ENCODE measurements at places on chromosomes 11 and 22. TPM values are rescaled to one million over a fixed set of nuclear protein-coding genes. Genes with fewer than 3 reads are reported as not detected.

Gene RTN4R
- 41.3 TPM for polyA plus RNA-seq

Gene CHRM1
- 0.08 TPM for polyA plus RNA-seq

Gene HOATZ
- polyA plus RNA-seq, result not detected

Gene CNTN5
- not detected for polyA plus RNA-seq

Gene PKNOX2
- 2.5 TPM for polyA plus RNA-seq

Gene OR8D1
- not detected for polyA plus RNA-seq

Gene MAP6
- 0.49 TPM for polyA plus RNA-seq

Gene SLC37A2
- polyA plus RNA-seq, result 1.9 TPM

Gene RIMBP3C
- 0.20 TPM for polyA plus RNA-seq

Gene GPR83
- polyA plus RNA-seq, result 0.30 TPM

Gene CATSPERZ
- 0.77 TPM for polyA plus RNA-seq

Gene OR5P2
- polyA plus RNA-seq, result 0.06 TPM

Gene TLCD5
- 7.7 TPM for polyA plus RNA-seq

DNA sequence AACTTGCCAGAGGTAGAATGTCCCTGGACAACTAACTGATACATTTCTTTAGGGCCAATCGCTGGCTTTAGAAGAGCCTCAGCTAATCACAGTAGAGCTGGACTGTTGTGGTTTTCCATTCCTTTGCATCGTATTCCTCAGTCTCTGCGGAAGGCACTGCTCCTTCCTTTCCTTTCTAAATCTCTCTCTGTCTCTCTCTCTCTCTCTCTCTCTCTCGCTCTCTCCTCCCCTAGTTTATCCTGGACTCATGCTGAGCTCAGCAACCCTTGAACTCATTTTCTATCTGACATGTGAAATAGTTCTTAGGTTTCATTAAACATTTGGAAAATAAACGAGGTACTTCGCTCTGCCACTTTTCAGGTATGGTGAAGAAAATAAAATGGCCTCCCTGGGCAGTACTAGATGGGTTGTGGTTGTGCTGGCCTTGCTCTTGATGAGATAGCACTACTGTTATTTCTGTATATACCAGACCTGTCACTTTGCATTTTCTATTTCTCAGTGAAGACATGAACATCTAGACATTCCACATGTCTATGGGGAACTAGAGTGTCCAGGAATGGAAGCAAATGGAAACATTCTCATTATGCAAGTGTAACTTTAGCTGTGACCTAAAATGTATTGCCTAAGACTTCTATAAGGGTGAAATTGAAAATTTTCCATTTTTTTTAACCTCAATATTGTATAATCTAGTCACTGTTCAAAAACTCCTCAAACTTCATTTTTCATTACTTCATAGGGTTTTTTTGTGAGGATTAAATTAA, 12.0 kb upstream of the SESN3 start:
- no peak for DNase-seq

GRCh38 chr22:50081426-50082196, 3.6 kb downstream of the MLC1 start:
- DNase-seq, result peak; percentile 49

DNA sequence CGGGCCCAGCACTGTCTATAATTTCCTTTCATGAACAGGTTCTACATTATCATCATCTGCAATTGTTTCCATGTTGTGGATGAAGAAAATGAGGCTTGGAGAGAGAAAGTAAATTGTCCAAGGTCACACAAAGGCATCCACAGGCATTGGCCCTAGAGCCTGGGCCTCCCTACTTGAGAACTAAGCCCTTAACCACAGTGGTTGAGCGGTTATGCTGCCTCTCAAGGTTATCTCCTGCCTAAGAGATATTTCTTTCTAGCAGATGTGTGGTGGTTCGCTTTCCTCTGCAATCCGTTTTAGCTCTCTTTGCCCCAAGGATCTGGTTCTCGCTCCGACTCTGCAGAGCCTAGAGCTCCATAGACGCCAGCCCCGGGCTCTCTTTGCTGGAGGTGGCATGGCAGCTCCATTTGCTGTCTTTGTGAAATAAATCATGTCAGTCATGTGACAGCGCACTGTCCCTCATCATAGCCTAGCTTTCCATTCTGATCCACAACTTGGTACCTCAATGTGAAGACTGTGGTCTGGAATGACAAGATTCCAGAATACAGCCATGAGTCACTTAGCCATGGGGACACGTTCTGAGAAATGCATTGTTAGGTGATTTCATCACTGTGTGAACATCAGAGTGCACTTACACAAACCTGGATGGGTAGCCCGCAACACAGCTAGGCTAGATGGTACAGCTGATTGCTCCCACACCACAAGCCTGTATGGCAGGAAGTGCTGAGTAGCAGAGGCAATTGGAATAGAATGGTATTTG, 27.2 kb downstream of the RPS6KA4 start:
- DNase-seq, result no peak

DNA sequence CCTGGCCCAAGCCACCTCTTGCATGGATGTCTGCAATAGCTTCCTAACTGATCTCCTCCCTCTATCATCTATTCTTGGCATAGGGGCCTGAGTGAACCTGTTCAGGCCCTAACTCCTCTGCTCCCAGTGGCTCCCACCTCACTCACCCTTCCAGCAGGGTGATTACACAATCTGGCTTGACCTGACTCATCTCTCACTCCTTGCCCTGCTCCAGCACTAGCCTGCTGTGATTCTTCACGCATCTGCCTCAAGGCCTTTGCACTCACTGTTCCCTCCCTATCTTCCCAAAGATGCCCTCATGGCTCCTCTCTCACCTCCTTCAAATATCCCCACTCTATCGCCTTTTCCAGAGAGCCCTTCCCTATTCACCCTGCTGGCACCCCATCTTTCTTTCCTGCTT, 10.5 kb downstream of the SCN4B start:
- no peak for DNase-seq

DNA sequence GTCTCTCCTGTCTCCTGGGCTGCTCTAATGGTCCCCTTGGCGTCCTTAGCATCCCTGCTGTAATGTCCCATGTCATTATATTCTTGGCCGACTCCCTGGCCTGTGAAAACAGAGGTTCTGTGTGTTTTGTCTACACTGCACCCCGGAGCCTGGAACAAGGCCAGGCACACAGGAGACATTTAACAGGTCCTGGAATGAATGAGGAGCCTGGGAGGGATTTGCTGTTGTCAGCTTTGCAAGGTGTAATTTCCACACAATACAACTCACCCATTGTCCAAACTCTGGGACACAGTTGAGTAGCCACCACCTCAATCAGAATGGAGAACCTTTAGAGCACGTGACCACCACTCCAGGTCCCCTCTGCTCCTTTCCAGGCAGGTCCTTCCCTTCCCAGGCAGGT, 14.9 kb upstream of the PDGFB start:
- no peak for DNase-seq

DNA sequence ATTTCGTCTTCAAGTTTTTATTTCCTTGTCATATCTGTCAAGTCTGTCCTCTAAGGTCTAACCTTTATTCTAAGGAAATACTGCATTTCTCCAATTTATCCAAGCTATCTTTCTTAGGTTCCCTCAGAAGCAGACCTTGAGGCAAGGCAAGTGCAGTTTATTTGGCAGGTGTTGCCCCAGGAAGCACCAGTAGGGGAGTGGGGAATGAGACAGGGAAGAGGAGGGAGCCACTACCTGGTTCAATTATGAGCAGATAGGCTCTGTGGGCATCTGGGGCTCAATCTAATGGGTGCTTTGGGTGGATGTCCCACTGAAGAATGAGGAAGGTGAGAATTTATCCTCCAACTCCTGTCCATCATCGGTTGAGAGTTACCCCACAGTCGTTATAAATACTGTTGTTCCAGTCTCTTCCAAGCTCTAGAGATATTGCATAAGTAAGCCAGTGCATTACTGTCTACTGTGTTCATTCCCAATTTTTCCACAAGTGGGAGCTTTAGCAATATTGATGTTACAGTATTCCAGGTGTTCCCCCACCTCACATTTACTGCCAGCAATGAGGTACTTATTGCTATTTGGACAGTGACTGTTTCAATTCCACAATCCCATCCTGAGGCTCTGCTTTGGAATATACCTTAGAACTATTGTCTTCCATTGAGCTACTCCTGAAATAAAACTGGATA, 154.9 kb upstream of the CEP126 start:
- DNase-seq, result no peak

- no peak for DNase-seq
These were observed 906 bp downstream of the ARSA start for GRCh38 chr22:50626850-50627641.

GRCh38 chr11:126079621-126080124, 17.0 kb upstream of the CDON start:
- DNase-seq, result no peak

GRCh38 chr11:93515441-93516025, 27.7 kb downstream of the SMCO4 start:
- DNase-seq, result no peak

DNA sequence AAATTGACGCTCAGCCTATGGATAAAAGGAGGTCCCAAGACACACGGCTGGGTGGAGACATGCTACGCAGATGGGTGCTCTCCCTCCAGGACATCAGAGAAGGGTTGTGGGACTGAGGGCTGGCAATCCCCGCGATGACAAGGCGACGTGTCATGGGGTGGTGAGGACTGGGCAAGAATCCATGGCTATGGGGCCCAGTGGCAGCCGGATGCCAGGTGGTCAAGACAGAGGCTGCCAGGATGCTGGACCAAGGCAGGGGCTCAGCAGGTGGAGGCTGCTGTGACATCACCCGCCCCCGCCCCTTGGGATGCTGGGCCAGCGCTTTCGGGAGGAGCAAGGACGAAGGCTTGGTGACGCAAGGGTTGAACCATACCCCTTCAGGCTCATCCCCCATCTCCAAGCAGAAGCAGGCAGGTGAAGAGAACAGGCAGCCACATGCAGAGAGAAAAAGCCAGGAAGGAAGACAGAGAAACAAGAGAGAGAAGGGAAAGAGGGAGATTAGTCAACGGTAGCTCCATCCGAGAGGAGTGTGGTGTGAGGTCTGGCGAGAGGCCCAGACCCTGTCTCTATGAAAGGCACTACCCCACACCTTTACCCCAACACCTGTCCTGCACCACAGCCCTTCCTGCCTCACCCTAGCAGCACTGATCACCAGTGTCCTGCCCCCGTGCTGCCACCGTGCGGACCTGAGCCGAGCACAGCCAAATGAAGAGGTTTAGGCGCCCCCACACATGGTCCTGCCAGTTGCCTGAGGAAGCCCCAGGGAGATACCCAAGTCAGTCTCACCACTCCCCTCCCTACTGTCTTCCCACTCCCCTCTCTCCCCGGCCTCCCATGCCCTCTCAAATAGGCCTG, 24.1 kb upstream of the RASL10A start:
- DNase-seq, result no peak

GRCh38 chr11:44968510-44968909, 17.8 kb upstream of the TP53I11 start:
- no peak for DNase-seq

DNA sequence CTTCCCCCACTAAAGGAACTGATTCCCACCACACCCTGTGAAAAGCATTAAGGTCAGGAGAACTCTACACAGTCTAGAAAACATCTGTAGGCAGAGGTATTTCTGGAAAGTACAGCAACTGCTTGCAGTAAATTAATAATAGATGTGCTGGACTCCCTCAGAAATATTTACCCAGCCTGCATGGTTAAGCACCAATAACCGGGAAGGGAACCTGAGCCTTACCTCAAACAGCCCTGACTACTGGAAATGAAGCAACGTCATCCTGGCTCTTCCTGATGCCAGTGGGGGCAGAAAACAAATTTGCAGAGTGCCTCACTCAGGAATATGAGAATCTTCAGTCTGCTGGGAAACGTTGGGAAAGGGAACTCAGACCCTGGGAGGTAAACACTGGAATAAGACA, 318.1 kb downstream of the TENM4 start:
- DNase-seq, result no peak

GRCh38 chr11:47510209-47510608, 42.7 kb downstream of the CELF1 start:
- DNase-seq, result no peak

GRCh38 chr22:20646906-20647305, 127.0 kb upstream of the SERPIND1 start:
- DNase-seq, result no peak

DNA sequence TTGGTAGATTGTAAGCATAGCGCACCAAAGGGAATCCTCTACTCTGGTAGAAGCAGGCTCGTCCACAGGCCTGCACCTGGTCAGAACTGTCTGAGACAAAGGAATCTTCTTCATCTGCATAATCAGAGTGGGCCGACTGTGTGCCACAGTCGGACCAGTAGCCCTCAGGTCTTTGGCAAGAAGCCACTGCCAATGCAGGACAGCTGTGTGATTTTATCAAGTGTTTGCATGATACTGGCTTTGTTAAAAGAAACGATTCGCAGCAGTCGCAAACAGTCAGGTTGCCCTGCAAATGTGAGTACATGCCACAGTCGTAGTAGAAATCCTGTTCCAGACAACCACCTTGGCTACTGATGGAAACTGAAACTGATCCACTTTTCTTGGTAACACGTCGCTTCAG, 4.9 kb upstream of the CCDC34 start:
- DNase-seq, result no peak

All from H1 (cell line).